ENCODE measurements at places on chromosomes 3 and 15.

DNA sequence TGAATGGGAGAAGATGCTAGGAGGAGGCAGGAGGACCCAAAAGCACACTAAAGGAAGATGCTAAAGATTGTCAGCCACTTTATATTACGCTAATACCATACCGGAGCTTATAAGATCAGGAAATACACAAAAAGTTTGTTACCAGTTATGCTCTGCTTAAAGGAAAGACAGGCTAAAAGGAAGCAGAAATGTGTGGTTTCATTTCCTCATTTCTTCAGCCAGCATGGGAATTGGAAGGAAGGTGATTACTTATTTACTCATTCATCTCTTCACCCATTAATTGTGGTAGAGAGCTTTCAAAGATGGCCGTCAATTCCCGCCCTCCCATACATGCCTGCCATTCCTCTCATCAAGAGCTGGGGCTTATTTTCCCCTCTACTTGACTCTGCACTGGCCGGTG is 26.7 kb upstream of the TMEM158 start:
- DNase-seq: no peak

DNA sequence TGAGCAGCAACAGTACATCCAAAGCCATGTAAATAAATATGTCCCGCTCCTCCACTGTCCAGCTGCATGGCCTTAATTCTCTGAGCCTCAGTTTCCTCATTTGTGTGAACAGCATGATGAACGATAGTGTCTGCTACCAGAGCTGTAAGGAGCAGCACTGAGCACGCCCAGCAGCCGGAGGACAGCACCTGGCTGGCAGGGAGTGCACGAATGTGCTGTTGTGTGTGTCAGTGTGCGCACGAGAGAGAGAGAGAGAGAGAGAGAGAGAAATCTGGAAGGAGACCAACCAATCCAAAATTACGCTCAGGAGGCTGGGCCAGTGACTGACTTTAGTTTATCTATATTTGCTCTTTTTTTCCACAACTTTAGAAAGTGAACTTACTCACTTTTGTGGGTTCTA is 26.6 kb upstream of the PLXNA1 start:
- no peak for DNase-seq

GRCh38 chr3:161401389-161401788 is 30.1 kb upstream of the SPTSSB start:
- no peak for DNase-seq

- DNase-seq: no peak
Observed at GRCh38 chr3:108223928-108224327, 1.7 kb upstream of the IFT57 start.

DNA sequence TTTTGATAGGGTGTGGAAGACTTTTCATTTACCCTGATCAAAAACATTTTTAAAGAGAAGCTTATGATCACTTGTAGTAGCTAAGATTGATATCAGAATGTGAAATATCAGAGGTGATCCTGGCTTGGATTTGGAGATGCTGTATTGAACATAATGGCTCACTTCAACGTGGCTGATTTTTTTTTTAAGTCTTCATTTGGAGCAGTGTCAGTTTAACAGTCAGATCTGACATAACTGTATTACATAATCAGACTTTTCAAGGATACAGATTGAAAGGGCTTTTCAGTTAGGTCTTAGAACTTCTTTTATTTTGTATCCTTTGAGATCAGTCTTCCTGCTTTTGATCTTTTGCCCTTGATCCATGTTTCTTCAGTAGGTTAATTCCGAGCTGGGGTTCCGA is 98.5 kb downstream of the ITPR1 start:
- no peak for DNase-seq

DNA sequence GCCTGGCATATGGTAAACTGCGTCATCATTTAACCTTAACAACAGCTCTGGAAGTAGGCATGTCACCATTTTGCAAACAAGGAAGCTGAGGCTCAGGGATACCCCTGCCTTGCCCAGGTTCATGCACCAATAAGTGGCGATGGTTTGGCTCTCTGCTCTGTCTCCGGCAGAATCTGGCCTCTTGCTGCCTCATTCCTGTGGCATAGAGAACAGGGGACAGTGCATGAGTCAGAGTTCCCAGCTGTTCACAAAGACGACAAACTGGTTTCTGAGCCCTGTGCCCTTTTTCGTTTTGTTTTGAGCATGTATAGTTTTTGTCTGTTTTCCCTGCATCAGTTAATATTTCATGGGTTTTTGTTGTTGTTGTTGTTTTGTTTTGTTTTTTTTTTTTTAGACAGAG is 236.8 kb downstream of the OPA1 start:
- DNase-seq: no peak

- no peak for DNase-seq
Observed at GRCh38 chr3:123411340-123412040, 37.4 kb downstream of the ADCY5 start.

DNA sequence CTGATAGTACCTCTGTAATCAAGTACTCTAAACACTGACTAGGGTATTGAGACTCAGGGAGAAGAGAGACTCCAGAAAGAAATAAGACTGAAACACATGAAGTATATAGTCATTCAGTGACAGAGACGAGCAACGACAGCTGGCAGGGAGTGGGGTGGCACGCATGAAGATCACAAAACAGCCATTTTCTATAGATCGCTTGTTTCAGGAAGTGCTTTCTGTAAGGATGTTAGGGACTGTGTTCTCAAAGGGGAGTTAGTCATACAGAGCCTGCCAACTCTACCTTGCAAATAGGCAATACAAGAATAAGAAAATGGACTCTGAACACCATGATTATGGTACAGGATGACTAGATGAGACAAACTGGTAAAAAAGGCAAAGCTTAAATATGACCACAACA is 139.5 kb downstream of the TBL1XR1 start:
- no peak for DNase-seq

- no peak for DNase-seq
Observed at GRCh38 chr3:129023008-129023358, 21.9 kb downstream of the EFCC1 start.

DNA sequence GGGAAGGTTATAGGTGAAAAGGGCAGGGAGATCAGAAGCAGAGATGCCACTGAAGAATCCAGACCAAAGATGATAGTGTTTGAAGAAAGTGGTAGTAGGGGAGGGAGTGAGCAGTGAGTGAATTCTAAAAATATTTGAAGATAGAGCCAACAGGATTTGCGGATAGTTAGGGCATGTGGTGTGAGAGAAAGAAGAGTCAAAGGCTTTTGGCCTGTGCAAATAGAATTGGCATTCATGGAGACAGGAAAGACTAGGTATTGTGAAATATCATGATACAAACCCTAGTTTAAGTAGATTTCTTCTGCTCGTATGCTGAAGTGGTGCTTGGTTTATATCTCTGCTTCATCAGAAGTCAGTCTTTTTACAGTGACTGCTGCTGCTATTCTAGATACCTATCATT is 224.2 kb upstream of the CFAP20DC start:
- DNase-seq: no peak

- peak; percentile 58 for DNase-seq
Observed at GRCh38 chr15:81001152-81002008, 657 bp downstream of the TLNRD1 start.

GRCh38 chr15:47742742-47743141 is 25.4 kb downstream of the SEMA6D start:
- no peak for DNase-seq

DNA sequence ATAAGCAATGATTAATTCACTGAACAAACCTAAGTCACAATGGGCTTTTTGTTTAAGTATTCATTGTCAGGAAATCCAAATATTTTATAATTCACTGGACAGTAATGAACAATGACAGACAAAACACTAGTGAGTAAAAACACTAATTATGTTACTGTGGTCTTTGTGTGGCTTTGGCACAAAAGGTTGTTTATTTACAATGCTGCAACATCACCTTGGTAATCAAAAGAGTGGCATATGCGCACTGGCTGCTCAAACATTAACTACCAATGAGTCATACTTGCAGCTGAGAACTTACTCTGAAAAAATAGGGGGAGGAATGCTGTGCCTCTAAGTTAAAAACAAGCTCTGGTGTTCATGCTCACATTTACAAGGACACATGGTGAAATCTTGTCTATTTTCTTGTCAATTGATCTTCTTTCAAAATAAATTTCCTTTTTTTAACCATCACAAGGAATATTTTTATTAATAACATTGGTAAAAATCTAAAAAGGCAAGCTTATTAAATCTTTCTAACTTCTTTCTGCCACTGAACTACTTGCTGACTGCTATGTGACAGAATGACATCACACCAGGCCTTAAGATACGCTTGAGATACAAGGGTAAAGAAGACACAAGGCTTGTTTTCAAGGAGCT is 85.2 kb upstream of the PPIB start:
- no peak for DNase-seq

DNA sequence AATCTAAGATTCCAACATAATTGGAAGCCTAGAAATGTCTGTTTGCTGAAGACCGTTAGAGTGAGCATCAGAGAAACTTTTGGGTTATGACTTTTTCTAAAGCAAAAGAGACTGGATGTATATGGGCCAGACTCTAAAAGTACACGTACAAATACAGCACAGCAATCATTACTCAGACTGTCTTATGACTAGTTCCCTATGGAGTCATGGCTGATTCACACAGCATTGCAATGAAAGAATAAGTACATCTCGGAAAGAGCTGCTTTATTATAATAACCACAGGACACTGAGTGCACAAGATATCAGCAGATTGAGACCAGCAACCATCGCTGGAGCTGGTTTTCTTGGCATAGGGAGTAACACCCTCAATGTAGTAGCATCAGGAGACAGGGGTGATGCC is 618.6 kb downstream of the NLGN1 start:
- no peak for DNase-seq

DNA sequence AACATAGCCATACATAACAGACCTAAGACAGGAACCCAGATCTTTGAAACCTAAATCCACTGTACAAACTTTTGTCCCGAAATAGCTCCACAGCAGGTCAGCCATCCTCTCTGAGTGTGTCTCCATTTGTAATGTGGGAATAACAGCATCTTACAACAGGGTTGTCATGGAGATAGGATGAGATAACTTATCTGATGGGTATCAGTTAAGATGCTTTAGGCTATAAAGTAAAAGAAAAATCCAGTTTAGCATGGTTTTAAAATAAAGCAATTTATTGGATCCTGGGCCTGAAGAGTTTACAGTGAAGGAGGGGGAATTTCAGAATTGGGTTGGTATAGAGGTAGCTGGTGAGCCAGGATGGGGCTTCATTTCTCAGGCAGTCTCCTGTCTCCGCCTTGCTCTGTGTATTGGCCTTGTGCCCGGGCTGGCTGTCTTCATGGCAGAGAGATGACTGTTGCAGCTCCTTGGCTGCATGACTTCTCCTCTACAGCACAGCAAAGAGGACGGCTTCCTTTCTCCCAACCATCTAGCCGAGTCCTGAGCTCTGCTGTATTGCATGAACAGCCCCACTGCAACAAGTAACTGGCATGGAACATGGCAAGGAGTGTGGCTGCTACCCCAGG is 131.9 kb upstream of the PROK2 start:
- DNase-seq: no peak

- no peak for DNase-seq
Observed at GRCh38 chr3:68088636-68089035, 434.2 kb upstream of the SUCLG2 start.

DNA sequence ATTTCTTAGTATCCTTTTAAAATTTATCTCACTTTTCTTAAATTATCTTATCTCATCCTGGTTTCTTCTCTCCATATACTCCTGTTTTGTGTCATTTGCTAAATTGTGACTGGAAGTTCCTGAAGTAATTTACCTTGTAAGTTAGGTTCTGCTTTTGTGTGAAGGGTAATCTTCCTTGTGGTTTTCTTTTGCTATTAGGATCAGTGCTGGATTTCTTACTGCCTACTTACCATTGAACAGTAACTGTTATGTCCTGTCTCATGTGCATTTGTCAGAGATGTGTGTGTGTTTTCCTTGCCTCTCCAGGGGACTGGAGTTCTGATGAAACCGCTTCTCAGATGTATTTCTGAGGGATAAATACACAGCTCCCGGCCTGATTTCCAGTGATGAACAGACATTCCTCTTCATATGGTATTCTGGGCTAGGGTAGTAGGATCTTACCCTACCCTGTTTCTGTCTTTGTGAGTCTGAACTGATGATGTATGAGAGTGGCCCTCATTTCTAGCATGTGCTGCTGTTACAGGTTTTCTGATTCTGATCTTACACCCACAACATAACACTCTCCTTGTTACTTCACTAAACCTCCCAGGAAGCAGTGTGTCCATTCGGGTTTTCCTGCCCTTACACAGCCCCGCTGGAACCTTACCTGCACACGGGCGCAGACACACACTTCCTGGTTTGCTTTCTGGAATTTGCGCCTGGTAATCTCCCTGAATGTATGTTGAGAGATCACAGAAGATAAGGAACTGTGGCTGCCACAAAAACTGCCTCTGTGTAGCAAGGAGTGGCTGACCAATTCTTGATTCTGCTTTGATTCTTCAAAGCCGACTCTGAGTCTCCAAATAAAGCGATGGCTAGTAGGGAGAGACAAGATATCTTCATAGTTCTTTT is 14.7 kb downstream of the PAK2 start:
- no peak for DNase-seq

- no peak for DNase-seq
Observed at GRCh38 chr3:25424614-25425013, 3.4 kb upstream of the RARB start.

DNA sequence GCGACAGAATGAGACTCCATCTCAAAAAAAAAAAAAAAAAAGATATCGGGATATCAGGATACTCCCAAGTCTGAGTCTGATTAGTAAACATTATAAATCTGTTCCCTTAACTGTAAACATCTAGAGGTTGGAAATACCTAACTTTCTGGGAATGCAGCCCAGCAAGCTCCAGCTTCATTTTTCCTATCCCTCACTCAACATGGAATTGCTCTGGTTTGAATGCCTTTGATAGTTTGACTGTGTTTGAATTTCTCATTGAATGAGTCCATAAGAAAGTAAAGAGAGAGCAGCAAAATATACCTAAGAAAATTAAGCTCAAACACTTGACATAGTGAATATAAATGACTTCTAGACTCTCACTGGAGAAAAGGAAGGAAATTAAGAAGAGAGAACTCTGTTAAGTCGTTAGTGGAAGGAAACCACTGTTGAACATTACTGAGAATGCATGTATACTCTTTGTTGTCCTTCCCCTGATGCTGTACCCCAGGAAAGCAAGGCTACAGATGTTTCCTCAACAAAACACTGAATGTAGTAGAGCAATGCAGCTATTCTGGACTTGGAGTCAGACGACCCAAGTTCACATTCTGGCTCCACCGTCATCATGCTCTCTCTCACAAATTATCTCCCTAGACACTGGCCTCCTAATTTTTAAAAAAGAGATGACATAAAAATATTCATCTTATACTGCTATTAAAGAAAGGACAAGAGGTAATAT is 62.4 kb downstream of the CD200 start:
- no peak for DNase-seq

- no peak for DNase-seq
Observed at GRCh38 chr3:49638445-49638844, 35.7 kb upstream of the APEH start.

- DNase-seq: no peak
Observed at GRCh38 chr3:20809356-20809755, 623.4 kb upstream of the SGO1 start.

- no peak for DNase-seq
Observed at GRCh38 chr15:44882499-44882968, 74.0 kb upstream of the TERB2 start.

- DNase-seq: no peak
Observed at GRCh38 chr3:122533931-122534334, 19.2 kb upstream of the KPNA1 start.

GRCh38 chr3:150344079-150344759 is 63.9 kb upstream of the TSC22D2 start:
- no peak for DNase-seq

GRCh38 chr15:25783607-25784540 is 79.3 kb downstream of the ATP10A start:
- no peak for DNase-seq

Data from effector memory CD4-positive, alpha-beta T cell (primary cell).